ENCODE measurements at places on chromosomes 1 and 21. TPM values are rescaled to one million over a fixed set of nuclear protein-coding genes. Genes with fewer than 3 reads are reported as not detected.

The CPLANE2 gene
- 11.8 TPM for total RNA-seq

The ACKR1 gene
- not detected for total RNA-seq

The DLGAP3 gene
- not detected for total RNA-seq

The CYP4Z1 gene
- not detected for total RNA-seq

The LCE2A gene
- 2.1 TPM for total RNA-seq

The IGSF21 gene
- total RNA-seq = not detected

The F5 gene
- not detected for total RNA-seq

The TCEA3 gene
- total RNA-seq = 7.8 TPM

The LAD1 gene
- total RNA-seq = not detected

The NTRK1 gene
- total RNA-seq = not detected

The SH2D1B gene
- total RNA-seq = not detected

The HSF2BP gene
- 0.33 TPM for total RNA-seq

All from HFFc6 (cell line).